Smooth muscle cell of trachea (primary cell): ENCODE measurements at places on chromosomes 5 and 9. TPM values are rescaled to one million over a fixed set of nuclear protein-coding genes. Genes with fewer than 3 reads are reported as not detected.

Gene TAF11L10
- not detected in 2 replicates for total RNA-seq

Gene PKD2L2
- not detected in 2 replicates for total RNA-seq

Gene TAF1L
- under 0.01 TPM in 2 replicates for total RNA-seq

Gene ECM2
- total RNA-seq, result 5.7 and 6.1 TPM in 2 replicates

Gene SPINK7
- not detected in 2 replicates for total RNA-seq

Gene SLC45A2
- under 0.01 TPM in 1 of 2 replicates, not detected in the other for total RNA-seq

Gene PAX5
- total RNA-seq, result not detected in 2 replicates

Gene YIPF5
- total RNA-seq, result 137 and 159 TPM in 2 replicates

Gene SLC4A9
- total RNA-seq, result not detected in 2 replicates

Gene CNTFR
- 0.44 TPM in 1 of 2 replicates, not detected in the other for total RNA-seq

Gene RBM22
- 22.8 and 24.1 TPM in 2 replicates for total RNA-seq

Gene PGM5
- total RNA-seq, result 88.8 and 110 TPM in 2 replicates

Gene PCDHGB4
- total RNA-seq, result 21.5 and 38.4 TPM in 2 replicates

Gene ANKRD33B
- total RNA-seq, result 2.6 and 25.0 TPM in 2 replicates

Gene NTRK2
- 0.15 and 0.17 TPM in 2 replicates for total RNA-seq

Gene PHF24
- total RNA-seq, result under 0.01 TPM in 1 of 2 replicates, not detected in the other

Gene KCTD16
- total RNA-seq, result 0.44 and 0.50 TPM in 2 replicates

Gene SPINK13
- not detected in 2 replicates for total RNA-seq

Gene TRIM36
- 0.29 and 0.33 TPM in 2 replicates for total RNA-seq

Gene GNA14
- 0.15 and 0.50 TPM in 2 replicates for total RNA-seq

Gene AGXT2
- total RNA-seq, result 0.17 TPM in 1 of 2 replicates, not detected in the other

Gene CAVIN4
- total RNA-seq, result 1.2 and 1.7 TPM in 2 replicates

Gene C5orf46
- total RNA-seq, result 0.58 TPM in 1 of 2 replicates, not detected in the other
